Activated CD4-positive, CD25-positive, alpha-beta regulatory T cell (primary cell): ENCODE measurements at places on chromosomes 12 and 14.
A peak's percentile ranks its signal among the peaks of the same experiment; 100 is the strongest.

DNA sequence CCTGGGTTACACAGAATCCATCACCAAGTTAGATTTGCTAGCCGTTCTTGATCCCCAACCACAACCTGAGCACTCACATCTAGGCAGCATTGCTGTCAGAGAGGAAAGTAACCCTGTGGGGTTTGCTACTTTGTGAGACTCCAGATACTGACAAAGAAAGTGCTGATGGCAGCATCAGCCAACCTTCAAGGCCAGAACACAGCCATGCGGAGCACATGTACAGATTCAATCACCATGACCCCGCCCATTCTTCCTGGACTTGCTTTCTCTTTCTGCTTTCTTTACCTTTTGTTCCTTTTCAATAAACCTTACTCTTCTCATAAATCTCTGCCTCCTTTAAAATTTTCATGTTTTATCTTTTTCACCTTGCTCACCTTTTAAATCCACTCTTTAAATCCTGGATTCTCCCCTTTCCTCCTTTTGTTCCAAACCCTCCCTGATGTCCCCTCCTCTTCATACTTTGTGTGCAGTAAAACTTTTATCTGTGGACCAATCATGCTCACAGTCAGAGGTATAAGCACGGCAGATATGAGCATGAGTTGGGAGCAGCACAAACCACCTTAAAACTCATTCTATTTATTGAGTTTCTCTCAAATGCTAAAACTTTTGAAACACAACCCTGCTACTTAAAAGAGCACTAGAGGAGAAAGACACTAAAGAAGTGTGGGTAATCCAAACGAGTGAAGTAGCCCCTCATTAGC is 21.9 kb upstream of the CERS5 start:
- DNase-seq: peak; percentile 6

GRCh38 chr12:106690569-106691305 is 83.7 kb upstream of the RIC8B start:
- DNase-seq: no peak

DNA sequence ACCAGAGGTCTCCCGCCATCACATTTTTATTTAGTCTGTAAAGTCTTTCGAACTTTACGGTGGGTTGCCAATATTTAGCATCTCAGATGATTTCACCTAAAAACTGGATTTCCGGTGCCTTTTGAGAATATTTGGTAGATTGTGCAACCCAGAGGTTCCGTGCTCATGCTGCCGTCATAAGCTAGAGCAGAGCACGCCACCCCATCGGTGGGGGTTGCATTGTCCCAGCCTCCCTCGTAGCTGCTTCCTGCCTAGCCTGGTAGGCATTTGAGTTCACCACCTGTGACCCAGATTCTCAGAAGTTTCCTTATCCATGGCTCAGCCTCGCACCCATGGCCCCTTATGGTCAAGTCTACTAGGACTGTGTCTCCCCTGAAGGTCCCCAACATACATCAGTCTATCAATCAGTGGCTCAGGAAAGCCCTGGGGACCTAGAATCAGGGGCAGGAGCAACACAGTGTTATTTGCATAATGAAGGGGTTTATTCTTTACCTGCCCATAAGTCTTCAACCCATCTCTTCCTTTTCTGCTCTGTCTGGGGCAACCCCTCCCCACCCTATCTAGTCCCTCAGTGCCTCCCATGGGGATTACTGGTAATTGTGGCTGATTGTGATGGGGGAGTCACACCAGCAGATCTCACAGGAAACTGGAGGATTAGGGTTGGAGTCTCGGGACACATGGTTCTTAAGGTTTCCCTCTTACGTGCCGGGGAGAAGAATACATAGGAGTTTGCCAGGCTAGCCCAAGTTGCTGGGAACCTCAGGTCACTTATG is 152.3 kb downstream of the PHETA1 start:
- DNase-seq: no peak

- DNase-seq: no peak
Observed at GRCh38 chr14:64806202-64806861, 73.4 kb downstream of the SPTB start.

DNA sequence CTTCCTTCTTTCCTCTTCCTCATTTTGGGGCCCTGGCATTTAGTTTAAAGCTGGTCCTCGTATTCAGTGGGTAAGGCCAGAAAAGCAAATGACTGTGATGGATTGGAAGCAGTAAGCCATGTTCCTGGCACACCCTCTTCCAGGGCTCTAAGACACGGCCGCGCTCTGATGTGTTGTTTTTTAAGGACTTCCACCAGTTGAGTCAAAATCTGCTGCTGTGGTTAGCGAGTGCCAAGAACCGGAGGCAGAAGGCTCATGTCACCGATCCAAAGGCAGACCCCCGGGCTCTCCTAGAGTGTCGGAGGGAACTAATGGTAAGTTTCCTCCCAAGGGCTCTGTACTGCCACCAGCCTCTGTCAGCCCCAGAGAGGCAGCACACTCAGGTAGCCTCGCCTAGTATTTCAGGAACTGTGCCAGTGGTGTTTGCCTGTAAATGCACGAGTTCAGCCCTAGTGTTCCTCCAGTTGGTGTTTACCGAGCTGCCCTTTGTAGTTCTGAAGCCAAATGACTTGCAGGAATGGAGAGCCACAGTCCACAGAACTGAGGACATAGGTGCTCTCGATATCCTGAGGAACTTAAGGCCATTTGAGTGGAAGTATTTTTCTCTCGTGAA is 72.7 kb downstream of the ESR2 start:
- DNase-seq: no peak

- no peak for DNase-seq
Observed at GRCh38 chr14:94292526-94292871, 569 bp downstream of the SERPINA10 start.

GRCh38 chr12:27279826-27280225 is 35.7 kb downstream of the STK38L start:
- DNase-seq: no peak

- no peak for DNase-seq
Observed at GRCh38 chr14:90999299-90999698, 61.1 kb downstream of the RPS6KA5 start.

DNA sequence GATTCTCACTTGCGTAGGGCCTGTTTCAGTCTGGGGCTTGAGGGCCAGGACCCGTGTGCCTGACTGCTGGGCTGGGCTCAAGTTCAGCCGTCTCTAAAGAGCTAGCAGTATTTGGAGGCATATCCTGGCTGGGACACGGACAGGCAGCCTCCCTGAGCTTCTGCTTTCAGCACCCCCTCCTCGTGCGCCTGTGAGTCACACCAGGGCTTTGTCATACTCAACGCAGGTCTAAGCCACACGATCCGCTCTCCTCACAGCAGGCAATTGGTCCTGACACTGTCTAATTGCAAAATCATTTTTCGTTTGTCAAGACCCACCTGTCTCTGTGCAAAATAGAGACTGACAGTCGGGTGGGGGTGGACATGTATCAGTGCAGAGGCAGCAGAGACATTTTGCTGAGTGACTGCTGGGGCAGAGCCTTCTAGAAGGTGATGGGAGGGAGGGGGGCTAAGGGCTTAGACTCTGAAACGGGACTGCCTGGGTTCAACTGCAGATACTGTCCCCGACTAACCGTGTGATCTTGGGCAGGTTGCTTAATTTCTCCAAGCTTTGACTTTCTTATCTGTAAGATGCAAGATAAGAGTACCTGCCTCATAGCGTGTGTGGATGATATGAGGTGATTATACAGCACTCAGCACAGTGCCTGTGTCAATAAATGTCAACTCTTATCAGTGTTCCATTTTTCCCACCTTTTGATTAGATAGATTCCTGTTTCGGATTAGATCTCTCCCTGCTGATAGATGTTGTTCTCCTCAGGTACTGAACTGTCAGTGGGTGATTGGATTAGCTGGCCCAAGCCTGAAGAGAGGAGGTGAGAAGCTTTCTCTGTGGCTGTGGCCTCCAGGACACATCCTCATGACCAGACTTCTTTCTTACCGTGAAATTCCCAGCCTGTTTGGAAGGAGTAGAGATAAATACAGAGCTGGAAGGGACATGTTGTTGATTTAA is 53.1 kb downstream of the KCNA1 start:
- no peak for DNase-seq

- DNase-seq: no peak
Observed at GRCh38 chr12:4829793-4830162, 79.9 kb upstream of the KCNA1 start.

DNA sequence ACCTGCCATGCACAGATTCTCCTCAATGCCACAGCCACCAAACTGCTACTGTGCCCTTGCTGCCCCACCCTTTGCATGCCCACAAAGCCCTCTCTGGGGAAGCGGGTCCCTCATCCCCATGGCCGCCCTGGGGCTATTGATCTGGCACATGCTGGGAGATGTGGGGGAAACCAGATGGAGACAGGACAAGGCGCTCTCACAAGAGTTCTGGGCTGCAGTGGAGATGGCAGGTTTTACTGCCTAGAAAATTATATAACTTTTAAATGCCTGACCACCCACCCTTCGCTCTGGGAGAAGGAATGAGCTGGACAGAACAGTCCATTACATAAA is 10.6 kb upstream of the PIP4K2C start:
- no peak for DNase-seq

GRCh38 chr12:133023566-133023965 is 13.7 kb upstream of the ZNF84 start:
- DNase-seq: no peak

DNA sequence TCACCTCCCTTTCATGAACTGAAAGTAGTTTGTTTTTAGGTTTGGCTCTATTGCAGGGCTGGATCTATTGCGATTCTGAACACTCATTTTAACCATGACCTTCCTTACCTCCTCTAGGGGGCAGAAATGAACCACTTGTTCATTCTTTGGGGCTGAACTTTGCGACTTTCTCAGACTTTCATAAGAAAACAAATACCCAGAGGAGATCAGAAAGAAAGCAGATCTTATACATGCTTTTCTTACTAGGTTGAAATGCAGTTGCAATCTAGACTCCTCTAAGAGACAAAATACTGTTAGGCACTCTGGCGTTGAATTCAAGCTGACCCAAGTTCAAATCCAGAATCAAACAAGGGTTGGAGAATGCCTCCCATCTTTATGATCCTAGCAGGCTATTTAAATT is 32.6 kb upstream of the PLEKHG3 start:
- DNase-seq: no peak

- no peak for DNase-seq
Observed at GRCh38 chr14:51674294-51675002, 22.7 kb downstream of the FRMD6 start.

DNA sequence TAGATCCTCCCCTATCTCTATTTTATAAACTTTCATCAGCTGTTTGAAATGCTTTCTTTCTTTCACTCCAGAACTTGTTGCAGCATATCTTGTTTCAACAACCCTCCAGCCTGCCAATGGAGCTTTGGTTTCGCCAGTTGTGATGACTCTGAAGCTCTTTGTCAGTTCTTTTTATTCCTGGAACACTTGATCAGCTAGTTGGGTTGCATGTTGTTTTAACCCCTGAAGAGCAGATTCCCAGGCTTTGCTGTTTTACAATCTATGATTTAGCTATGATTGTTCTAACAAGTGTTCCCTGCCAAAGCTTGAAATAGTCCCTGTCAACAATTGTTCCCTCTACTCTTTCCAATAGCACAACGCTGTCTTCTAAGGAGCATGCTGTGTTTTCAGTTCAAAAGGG is 50.6 kb upstream of the FUT8 start:
- DNase-seq: no peak

GRCh38 chr14:63933110-63933509 is 80.3 kb downstream of the SYNE2 start:
- no peak for DNase-seq

GRCh38 chr12:65204886-65205525 is 35.6 kb downstream of the LEMD3 start:
- no peak for DNase-seq

DNA sequence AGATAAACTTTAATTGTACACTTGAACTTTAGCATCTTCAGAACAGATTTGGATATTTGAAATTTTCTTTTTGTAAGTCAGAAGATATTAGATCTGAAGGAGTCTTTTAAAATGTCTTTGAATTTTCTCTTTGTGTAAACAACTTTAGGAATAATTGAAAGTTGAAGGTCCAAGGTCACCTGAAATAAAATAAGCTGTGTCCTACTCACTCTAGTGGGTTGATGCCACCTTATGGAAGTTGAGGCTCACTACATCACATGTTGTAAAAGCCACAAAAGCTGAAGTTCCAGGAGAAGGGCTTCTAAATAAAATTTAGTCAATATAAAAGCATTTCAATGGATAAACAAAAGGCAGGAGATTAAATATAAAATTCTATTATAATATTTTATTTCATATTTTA is 122.0 kb upstream of the ATXN7L3B start:
- no peak for DNase-seq

GRCh38 chr14:56808383-56809269 is 1.7 kb downstream of the OTX2 start:
- no peak for DNase-seq

DNA sequence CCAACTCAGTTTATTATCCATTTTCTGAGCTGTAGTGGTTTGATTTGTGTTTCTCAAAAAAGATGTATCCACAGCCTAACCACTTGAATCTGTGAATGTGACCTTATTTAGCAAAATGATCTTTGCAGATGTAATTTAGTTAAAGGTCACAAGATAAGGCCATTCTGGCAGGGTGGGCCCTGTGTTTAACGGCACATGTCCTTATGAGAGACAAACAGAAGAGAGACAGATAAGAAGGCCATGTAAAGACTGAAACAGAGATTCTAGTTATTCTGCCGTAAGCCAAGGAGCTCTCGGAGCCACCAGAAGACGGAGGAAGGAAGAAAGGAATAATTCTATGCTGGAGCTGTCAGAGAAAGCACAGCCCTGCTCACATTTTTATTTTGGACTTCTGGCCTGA is 374.2 kb downstream of the PRKD1 start:
- DNase-seq: no peak

DNA sequence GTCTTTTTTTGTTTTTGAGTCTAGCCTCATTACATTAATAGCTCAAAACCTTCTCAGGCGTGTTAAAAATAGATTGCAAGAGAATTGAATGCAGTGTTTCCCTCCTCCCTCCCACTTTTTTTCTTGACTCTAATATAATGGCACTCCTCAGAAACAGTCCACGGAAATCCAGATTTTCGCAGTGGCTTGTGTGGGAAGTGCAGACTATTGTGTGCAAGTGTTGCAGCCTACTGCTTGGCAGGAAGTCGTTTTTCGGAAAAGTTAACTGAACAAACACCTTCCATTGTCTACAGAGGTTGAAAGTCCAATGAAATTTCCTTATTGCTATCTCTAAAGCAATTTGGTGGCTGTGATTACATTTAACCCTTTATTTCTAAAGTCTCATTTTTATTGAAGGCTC is 147.9 kb upstream of the E2F7 start:
- DNase-seq: no peak

GRCh38 chr12:64256166-64256800 is 34.2 kb upstream of the KICS2 start:
- no peak for DNase-seq

GRCh38 chr12:102993537-102993936 is 36.1 kb downstream of the ASCL1 start:
- no peak for DNase-seq
